ENCODE measurements at places on chromosomes 4 and X.
A peak's percentile ranks its signal among the peaks of the same experiment; 100 is the strongest.

- no peak for DNase-seq
Measured at GRCh38 chr4:164221631-164222030, 532.3 kb upstream of the SMIM31 start.

- DNase-seq: no peak
Measured at GRCh38 chrX:96140796-96141195, 543.8 kb upstream of the DIAPH2 start.

DNA sequence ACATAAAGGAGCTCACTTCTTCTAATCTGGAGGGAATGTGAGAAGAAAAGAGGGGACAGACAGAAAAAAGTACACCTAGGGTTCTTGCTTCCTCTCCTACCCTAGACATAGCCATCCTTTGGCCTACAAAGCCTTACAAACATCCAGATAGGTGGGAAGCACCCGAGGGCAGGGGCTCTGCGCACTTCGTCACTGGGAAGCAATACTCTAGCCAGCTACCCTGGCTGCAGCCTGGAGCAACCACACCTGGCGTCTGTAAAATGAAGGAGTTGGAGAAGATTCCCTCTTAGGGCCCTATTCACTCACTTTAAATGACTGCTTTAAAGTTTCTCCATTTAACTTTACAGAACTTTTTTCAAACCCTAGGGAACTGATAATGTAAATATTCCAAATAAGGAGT is 65.7 kb upstream of the NOCT start:
- DNase-seq: no peak

GRCh38 chrX:57380026-57380796 is 93.7 kb downstream of the FAAH2 start:
- no peak for DNase-seq

DNA sequence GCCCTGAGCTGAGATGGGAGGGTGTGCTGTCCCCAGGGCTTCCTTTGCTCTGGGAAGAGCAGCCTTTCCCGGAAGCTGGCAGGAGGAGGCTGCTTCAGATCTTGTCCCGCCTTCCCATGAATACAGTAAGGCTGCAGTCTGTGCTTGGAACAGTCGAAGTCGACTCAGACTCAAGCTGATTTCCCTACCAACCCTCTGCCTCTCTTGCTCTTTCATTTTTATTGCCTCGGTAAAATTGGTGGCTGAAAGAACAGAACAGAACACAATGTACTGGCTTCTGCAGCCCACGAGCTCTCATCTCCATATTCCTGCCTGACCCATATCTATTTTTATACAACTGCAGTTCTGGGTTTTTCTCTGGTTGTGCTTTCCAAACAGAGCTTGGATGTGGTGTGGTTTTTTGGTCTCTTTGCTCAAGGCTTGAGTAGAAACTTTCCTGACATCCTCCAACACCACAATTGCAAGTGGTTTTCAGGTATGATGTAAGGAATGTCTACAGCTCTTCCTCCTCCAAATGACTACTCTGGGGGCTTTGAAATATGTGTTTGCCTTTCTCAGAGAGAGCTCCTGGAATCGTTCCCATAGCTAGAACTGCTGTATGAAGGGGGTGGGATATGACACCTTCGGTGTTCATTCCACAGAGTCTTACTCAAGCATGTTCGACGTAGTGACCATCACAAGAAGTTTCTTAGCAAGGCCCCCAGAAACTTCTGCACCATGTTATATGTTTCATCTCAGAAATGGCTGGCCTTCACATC is 61.3 kb downstream of the ENPP6 start:
- DNase-seq: no peak

GRCh38 chr4:140344621-140345020 is 28.8 kb upstream of the SCOC start:
- no peak for DNase-seq

GRCh38 chr4:173025131-173025530 is 143.5 kb upstream of the GALNT7 start:
- DNase-seq: peak; percentile 21

- no peak for DNase-seq
Measured at GRCh38 chr4:106986486-106986885, 49.6 kb downstream of the DKK2 start.

DNA sequence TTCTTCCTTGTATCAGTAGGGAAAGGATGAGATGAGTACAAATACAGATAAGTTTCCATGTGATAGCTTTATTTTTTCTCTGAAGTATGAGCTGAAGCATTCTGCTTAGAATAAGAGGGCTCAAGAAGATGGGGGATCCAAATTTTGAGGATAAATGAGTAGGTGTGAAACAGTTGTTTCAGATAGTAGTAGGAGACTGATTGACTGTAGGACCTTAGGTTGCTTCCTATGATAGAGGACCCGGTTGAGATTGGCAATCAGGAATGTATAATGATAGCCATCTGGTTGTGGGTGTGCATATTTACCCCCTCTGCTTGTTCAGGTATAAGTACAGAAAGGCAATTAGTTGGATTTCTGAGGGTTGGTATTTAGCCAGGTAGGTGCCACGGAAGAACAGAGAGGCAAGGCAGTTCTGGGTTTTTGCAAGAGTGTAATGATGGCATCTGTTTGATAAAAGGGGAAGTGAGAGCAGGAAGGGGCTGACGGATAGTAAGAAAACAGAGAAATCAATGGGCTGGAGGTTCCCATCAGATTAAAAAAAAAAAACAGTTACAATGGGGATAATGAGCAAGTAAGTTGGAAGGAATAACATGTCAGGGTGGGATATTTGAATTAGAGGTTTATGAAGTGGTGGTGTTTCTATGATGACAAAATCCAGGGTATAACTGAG is 13.7 kb downstream of the OCRL start:
- DNase-seq: no peak

DNA sequence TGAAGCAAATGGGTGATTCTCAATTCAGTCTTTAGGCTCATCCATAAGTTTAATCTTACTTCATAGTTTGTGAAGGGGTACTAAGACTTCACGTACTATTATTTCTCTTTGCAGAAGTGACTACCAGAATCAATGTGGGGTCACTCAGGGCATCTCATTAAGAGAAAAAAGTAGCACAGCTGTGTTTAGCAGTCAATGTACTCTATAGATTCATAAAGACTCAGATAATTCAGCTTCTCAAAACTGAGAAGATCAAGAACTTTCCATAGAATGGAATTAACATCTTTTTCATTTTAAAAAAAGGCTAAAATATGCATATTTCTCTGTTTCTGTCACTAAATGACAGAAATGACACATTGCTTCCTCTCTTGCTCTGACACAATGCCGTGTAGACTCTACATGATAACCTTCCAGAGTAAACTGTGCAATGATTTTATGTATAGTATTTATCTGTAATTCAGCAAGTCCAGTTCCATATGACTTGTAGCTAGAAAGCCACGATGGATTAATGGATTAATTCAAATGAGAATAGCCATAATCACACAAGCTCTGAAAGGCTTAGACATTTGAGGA is 20.3 kb upstream of the LSM6 start:
- no peak for DNase-seq

DNA sequence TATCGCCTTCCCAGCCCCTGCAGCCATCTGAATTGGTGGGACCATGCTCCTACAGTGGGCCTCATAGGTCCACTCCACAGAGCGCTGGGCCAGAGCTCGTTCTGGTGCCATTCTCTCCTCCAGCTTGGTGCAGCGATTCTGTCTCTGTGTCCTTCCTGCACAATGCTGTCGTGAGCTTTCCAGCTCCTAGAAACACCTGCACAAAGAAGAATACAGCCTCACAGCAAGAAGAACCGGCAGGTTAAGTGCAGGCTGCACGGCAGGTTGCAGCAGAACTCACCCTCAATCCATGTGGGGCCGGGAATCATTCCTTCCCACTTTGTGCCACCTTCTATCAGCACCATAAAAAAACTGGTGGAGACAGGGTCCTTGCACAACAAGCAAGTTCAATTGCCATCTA is 101.2 kb upstream of the ENPP6 start:
- DNase-seq: no peak

DNA sequence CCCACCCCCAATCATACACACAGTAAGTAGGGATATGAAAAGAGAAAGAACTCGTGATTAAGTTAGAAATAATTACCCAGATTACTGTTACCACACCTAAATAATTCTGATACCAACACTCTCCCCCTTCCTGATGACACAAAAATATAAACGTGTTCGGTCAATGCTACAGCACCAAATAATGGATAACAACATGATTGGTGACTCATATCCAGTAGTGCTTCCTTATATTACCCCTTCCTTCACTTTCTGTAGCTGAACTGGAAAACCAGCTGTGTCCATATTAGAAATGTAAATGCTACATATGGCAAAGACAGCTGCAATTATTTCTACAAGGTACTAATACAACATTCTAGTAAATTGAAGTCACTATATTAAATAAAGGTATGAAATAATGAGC is 20.8 kb downstream of the EIF4E start:
- peak; percentile 33 for DNase-seq

DNA sequence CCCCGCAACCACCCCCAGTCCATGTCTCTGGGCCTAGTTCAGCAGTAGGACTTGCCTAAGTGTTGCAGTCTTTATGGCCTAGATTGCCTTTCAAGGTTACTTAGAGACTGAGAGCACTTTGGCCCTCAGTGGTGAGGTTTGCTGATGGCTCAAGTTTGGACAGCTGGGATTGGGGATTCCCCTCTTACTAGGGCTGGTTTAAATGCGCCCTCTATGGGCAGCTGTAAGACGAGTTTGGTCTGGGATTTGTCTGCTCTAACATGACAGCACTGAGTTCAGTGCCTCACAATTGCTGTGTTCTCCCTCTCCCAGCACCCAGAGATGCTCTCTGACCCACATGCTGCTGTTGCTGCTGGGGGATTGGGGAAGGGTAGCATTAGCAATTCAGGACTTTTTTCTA is 23.1 kb downstream of the DACH2 start:
- DNase-seq: peak; percentile 47

DNA sequence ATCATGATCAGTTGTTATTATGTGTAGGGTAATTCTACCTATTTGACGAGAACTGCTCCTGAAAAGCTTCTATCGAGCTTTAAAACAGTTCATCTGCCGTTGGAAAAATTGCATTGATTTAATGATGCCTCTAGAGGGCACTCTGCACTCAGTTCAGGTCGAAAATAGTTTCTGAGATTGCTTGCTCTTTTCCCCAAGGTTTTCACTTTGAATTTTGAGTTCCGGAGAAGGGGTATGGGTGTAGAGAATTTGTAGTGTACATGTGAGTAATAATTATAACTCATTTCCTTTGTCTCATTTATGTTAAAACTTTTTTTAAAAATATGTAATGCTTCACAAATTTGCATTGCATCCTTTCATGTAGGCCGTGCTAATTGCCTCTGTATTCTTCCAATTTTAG is 28.4 kb upstream of the TNIP3 start:
- peak; percentile 48 for DNase-seq

- DNase-seq: no peak
Measured at GRCh38 chrX:8037593-8038348, 110.6 kb upstream of the PNPLA4 start.

- DNase-seq: no peak
Measured at GRCh38 chr4:32909736-32910135, 2189.6 kb downstream of the PCDH7 start.

- no peak for DNase-seq
Measured at GRCh38 chr4:48687313-48688051, 92.6 kb downstream of the FRYL start.

GRCh38 chrX:139725720-139726119 is 17.8 kb upstream of the MCF2 start:
- DNase-seq: no peak

DNA sequence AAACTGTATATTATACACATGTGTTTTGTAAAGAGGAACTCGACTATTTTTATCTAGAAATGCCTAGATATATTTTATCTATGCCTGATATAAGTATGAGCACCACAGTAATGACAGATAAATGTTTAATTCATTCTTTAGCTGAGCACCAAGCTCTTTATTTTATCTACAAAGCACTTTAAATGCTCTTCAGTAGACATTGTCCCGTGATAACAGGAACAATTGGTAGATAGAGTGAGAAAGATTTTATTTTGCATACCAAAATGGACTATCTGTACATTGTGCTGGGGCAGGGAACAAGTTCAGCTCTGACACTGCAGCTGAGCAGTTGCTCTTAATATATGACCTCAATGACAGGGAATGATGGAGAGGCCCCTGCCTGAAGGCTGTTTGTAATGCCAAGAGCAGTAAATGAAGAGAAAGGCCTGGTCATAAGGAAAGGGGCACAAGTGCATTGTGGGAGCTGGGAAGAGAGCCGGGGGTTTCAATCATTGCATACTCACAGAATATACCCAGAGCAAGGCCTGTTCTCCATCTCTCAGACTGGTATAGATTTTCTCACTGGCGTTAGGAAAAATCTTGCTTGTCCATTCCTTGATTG is 57.3 kb downstream of the SEPTIN11 start:
- peak; percentile 60 for DNase-seq

DNA sequence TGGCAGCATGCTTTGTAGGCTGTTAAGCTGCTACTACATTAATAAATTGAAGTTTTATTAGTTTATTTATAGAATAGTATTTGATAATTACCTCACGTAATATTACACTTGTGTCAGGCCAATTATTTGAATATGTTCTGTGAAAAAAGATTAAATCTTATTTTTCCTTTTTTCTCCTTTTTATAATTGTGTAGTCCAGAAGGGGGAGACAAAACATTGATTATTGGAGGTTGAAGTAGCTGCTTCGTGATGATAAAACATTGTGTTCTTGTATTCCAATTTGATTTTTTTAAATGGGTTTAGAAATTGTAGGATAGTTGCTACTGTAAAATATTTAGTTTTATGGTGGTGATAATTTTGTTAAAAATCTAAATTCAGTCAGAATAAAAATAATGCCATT is 85.7 kb downstream of the DIAPH2 start:
- peak; percentile 29 for DNase-seq

GRCh38 chr4:183602557-183603027 is 56.4 kb downstream of the RWDD4 start:
- DNase-seq: peak; percentile 11

DNA sequence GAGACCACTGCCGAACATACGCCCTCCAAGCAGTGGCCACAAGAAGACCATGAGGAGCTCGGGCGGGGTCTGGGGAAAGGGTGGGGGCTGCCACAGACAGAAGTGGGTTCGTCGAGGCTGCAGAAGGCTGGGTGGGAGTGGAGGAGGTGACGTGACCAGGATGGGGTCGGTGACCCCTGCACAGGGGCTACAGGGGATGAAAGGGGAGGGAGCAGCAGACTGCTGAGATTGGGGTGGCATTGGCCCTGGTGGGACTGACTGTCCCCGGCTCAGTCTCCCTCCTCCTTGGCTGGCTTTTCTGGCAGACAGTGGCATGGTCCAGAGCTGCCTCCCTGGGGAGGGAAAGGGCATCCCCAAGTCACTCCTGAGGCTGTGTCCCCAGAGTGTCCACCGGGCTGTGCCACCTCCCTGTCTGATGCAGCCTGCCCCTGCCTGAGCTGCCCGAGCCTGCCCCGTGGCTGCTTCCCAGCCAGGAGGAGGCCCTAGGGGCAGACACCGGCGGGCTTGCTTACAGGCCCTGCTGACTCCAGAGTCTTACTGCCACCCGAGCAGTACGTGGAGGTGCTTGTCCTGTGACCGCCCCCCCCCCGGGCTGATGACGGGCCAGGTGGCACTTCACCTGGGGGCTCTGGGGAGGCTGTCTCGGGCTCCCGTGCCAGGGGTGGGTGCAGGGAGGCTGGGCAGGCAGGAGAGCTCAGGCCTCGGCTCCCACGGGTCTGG is 7.2 kb downstream of the SH3BP2 start:
- no peak for DNase-seq

- no peak for DNase-seq
Measured at GRCh38 chrX:69395306-69395705, 108.8 kb upstream of the NALF2 start.

- DNase-seq: no peak
Measured at GRCh38 chr4:175215657-175216056, 297.5 kb downstream of the ADAM29 start.

All from lung microvascular endothelial cell (primary cell).